ENCODE measurements at places on chromosomes 6 and 20.

DNA sequence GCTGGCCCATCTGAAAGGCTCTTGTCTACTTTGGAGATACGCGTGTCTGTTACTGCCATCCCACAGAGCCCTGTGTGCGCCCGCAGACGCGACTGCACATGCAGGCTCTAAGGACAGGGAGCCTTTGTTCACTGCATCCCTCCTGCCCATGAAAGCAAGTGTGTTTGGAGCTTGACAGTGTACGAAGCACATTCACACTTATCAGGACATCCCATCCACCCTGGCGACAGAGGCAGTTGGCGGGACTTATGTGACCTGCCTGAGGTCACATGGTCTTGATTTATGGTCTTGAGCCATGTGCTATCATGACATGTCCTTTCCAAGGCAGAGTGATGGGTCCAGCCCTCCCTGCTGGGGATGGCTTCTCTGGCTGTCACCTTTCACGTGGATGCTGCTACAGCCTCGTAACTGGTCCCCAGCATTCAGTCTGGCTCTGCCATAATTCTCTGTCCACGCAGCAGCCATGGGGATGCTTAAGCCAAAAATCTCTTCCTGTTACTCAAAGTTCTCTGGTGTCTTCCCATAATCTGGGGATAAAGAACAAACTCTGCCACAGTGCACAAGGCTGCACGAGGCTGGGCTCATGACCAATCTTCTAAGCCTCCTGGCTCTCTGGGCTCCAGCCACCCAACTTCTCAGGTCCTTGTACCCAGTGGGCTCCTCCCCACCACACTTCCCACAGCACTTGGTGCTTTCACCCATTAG is 36.3 kb upstream of the FAM83D start:
- DNase-seq = no peak

GRCh38 chr6:9420316-9421015 is 985.1 kb upstream of the SLC35B3 start:
- DNase-seq = no peak

DNA sequence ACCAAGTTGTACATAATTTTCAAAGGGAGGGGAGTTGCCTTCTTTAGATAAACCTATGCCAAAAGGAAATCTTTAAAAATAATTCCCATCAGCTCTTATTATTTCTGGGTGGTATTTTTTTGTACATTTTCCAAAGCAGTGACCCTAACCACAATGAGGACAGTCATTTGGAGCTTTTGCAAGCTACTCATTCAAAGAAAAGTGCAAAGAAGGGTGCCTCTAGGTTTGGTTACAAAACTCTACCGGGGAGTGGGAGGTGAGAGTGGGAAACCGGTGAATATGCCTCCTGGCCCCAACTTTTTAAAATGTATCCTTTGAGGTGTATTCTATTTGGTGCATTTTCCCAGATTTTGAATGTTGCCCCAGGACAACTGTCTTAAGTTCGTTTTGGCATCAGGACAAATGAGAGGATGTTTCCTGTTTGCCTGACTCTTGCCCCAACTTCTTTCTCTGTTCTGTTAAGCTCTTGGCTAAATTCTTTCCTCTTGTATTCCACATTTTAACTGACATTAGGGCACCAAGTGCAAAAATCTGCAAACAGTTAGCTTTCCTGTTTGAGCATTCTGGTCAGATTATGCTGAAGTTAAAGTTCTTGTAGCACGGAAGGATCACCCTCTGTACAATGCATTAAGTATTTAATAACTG is 78.9 kb downstream of the SLX4IP start:
- DNase-seq = no peak

- DNase-seq = no peak
Measured at GRCh38 chr6:169643521-169643920, 58.3 kb downstream of the WDR27 start.

DNA sequence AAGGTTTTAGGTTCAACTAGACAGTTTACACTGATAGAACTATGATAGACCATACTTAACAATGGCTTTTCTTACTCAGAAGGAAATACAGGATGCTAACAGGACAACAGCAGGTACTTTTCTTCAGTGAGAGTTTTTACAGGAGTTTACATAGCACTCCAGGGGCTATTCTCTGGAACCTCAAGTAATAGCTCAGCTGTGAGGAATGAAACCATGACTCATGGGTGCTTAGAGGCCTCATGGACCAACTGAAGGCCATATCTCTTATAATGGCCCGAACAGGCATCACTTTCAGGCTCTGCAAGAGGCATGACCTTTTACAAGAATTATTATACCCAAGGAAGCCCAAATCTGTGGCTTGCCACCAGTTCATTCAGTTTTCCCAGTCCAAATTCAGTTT is 31.8 kb downstream of the TREML1 start:
- DNase-seq = no peak

- no peak for DNase-seq
Measured at GRCh38 chr20:47359530-47360296, 3.2 kb upstream of the ZMYND8 start.

GRCh38 chr6:157432892-157433265 is 51.9 kb downstream of the ZDHHC14 start:
- DNase-seq = no peak

GRCh38 chr6:54238396-54238795 is 69.8 kb upstream of the TINAG start:
- DNase-seq = no peak

GRCh38 chr6:24536466-24536865 is 41.7 kb downstream of the ALDH5A1 start:
- no peak for DNase-seq

- DNase-seq = no peak
Measured at GRCh38 chr6:134217105-134217797, 100.7 kb downstream of the SGK1 start.

DNA sequence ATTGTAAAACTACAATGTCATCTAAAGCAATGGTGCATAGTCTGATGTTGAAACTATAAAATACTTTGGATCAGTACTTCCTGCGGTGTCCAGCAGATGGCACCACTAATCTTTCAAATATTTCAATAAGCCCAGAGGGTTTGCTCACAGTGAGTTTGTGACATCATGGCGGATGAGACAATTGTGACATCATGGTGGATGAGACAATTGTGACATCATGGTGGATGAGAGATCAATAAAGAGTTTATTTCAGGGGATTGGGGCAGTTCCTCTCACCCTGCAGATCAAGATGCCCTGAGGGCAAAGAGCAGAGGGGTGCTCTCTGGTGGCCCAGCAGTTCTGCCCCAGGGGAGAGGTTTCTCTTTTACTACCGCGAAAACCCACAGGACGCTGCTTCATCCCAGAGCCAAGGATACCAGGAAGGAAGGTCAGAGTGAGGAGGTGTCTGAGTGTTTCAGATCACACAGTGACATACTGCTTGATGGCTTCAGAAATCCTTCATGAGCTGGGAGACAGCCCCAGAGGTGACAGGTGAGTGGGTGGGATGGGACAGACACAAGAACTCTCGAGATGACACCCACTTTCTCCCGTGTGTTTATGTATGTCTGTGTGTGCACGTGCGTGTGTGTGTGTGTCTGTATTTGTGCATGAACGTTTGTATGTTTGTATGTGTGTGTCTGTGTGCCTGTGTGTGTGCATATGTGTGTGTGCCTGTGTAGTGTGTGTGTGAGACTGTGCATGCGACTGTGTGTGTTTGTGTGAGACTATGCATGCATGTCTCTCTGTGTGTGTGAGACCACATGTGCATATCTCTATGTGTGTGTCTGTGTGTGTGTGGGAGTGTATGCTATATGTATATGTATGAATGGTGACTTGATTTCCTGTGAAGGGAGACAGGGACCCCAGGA is 7.3 kb upstream of the ULBP2 start:
- DNase-seq = peak; percentile 55

DNA sequence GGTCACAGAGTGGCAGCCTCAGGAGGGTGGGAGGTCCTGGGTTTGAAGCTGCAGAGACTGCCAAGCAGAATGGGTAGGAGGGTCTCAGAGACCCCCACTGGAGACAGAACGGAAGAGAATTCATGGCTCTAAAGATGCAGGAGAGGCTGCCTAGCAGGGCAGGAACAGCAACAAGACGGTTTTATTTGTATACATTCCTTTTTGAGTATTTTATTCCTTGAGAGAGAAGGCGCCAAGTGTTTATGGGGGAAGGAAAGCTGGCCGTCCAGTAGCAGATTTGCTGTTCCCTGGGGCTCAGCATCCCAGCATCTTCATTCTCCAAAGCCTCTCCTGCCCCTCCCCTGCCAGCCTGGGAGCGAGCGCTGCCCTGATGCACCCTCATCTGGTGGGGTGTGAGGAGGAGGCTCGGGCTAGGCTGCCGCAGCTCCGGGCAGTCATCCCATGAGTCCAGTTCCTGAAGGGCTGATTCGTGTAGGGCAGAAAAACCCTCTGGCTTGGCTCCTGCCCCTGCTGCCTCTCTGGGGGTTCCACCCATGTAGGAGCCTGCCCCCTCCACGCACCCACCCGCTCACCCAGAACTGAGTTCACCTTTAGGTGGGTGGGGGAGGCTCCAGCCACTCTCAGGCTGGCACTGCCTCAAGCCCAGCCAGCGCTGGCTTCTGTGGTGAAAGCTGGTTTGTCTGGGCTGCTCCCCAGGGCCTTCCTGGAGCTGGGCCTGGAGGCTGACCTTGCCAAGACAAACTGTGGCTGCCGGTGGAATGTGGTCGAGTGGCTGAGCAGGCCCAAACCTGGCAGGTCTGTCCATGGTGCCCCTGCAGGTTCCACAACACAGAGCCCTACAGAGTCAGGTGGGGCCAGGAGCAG is 32.4 kb downstream of the CPXM1 start:
- DNase-seq = no peak

GRCh38 chr6:56419191-56419590 is 171.8 kb upstream of the COL21A1 start:
- DNase-seq = no peak

DNA sequence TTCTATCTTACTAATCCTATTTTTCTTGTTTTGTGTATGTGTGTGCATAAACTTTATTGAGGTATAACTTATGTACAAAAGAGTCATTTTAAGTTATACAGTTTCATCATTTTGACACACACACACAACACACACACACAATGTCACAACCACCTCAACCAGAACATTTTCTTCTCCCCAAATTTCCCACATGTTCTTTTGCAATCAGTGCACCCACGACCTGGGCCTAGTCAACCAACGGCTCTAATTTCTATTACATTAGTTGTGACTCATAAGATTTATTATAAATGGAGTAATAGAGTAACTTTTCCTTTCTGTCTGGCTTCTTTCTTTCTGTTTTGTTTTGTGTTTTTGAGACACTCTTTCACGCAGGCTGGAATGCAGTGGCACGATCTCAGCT is 9.8 kb upstream of the POM121L2 start:
- DNase-seq = no peak

DNA sequence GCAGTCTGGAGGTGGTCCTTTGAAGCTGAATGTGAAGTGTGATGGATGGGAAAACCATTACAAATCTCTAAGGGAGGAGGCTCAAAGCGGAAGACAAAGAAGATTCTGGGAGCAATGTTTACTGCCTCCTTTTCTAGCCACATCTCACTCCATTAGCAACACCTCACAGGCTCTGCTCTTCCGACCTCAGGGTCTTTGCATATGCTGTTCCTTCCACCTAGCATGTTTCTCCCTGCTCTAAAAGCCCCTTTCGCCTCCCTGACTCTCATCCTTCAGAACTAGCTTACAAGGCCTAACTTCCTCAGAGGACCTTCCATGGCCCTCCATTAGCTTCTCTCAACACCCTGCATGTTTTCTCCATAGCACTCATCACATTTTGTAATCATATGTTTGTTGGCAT is 4.6 kb upstream of the TCP11 start:
- DNase-seq = no peak

- no peak for DNase-seq
Measured at GRCh38 chr6:38169221-38169976, 349.9 kb downstream of the ZFAND3 start.

DNA sequence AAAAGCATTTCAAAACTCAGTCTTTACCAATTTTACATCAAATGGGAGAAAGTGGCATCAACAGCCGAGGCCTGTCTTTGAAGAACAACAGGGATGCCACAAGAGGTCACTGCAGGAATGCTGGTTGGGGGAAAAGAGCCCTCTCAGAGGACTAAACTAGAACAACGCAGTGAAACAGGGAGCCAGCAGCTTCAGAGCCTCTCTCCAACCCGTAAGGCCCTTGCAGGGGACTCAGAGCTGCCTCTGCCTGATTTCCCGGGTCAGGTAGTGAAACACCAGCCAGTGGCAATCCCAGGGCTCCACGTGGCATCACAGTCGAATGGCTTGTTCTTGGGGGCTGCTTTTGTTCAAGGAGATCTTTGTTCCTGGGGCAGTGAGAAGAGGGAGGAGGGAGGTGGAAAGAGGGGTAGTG is 55.0 kb upstream of the KCNK16 start:
- DNase-seq = no peak

DNA sequence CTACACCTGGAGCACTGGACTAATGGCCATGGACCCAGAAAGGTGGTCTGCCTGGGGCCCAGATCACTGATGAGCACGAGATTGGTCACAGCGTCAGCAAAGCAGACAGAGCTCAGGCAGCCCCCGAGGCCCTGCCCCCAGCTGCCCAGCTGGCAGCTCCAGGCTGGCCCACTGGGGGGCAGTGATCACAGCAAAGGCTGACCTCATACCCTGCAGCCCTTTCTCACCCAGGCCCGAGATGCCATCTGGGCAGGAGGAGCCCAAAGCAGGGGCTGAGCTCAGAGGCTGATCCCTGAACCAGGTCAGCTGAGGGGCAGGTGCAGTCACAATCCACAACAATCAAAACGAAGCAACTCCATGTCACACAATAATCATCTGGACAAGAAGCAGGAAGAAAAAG is 4.1 kb downstream of the MAP1LC3A start:
- no peak for DNase-seq

DNA sequence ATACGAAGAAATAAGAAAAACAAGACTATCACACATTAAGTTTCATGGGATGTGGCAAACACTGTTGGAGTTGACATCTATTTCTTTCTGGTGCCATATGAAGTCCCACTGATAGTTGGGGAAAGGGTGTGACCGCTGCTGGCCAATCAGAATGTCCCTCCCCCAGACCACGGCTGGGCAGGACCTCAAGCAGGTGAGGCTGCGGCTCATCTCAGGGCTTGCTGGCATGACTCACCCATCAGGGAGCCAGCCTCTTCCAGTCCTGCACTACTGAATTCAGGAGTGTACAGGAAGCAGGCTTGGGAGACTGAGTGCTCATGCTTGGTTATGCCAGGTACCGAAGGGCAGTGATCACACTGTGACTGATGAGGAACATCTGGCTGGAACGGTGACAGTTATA is 18.9 kb downstream of the PREP start:
- no peak for DNase-seq

DNA sequence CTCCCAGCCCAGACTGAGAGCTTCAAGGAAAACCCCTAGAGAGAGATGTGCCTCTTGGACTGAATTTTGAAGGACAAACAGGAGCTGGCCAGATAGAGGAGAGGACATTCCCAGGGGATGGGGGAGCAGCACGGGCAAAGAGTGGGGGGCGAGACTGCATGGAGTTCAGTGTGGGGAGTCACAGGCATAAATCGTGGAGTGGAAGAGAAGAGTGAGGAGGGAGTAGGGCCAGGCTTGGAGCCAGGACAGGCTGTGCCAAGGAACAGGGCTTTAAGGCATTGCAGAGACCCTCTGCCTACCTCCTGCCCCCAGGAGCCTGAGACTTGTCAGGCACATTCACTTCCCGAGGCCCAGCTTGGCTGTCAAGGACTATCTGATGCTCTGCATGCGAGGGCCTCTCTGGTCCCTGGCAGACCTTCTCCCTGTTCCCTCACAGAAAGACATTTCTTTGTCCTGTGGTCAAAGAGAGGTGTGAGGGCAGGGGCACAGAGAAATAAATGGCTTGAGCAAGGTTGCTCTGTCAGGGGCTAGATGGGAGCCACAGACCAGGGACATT is 5.2 kb upstream of the SLC22A7 start:
- no peak for DNase-seq

All from activated naive CD4-positive, alpha-beta T cell (primary cell).